SIG-M5 (cell line): ENCODE measurements at places on chromosomes 6 and 20.

GRCh38 chr6:107706516-107707115 lies 117.5 kb downstream of the SCML4 start:
- DNase-seq, result no peak

DNA sequence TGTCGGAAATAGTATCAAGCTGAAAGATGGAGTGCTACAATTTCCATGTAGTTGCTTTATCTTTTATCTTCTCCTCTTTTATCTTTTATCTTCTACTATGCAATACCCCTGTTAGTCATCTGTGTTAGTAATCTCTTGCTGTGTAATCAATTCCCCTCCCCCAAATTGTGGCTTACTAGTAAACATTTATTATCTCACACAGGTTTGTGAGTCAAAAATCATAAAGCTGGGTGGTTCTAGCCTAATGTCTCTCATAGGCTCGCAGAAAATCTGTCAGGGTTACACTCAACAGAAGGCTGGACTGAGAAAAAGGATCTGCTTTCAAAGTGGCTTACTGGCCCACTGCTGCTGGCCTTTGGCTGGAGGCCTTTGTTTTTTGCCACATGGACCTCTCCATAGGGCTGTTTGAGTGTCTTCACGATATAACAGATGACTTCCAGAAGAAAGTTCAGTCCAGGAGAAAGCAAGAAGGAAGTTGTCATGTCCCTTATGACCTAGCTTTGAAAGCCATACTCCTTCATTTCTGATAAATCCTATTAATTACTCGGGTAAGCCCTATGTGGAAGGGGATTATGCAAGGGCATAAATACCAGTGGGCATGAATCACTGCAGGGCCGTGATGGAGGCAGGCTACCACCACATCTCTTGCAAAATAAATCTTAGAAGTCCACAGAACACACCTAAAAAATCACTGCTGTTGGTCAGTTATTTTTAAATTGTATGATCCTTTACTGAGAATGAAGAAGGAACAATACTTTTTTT lies 24.5 kb upstream of the PTCHD4 start:
- DNase-seq, result no peak

DNA sequence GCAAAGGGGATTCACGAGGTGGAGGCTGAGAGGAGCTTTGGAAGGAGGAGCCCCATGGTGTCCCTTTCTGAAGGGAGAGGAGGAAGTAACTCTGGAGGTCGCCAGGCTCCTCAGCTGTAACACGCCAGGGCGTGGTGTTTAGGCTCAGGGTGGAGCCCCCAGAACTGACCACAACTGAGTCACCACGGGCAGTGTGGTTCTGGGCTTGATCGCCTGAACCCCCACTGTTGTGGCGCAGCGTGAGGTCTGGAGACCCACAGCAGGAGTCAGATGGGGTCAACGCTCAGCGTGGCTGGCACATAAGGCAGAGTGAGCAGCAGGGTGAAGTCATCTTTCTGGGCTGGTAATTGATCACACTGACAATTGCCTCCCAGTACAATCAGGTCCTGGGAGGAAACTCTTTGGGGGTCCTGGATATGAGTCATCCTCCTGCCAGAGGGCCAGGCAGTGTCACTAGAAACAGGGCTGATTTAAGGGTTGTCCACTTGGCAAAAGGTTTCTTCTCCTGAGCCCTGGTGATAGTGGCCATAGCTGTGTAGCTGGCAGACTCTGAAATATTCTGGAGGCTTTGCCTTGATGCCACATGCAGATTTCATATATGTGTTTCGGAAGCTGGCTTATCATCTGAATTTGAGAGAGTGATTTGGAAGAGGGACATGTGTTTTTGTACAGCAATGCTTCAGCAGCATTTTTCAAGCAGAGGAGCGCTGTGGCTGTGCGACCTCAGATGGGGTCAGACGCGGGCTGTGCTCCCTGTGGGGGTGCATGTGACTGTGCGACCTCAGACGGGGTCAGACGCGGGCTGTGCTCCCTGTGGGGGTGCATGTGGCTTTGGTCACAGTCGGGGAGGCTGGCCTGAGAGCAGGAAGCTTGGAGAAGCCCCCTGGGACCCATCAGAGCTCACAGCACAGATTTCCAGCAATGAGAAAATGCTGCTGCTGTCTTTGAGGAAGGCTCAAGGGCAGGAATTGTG lies 50.0 kb downstream of the SYNJ2 start:
- no peak for DNase-seq

DNA sequence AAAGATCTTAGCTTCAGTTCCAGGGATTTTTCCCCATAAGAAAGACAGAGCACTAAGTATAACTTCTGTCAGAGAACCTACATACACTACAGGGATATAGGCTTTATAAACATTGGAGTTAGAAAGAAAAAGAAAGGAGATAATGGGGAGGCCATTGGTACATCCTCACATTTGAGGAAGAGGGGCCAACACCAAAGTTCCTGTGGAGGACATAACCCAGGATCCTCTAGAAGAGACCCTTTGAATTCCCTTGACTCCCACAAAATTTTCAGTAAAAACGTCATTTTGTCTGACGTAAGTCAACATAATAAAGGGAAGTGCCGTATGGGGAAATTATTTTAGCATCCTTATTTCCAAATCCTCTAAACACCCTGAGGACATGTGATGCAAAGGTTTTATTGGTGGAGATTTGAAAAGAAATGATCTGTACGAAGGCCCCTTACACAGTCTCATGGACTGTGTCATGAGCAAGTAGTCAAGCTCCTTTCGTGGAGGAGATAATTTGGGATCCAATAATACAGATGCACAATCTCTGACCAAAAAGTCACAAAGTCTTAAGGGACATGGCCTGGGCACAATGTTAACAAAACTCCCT lies 33.2 kb downstream of the HLA-DRA start:
- DNase-seq, result no peak

DNA sequence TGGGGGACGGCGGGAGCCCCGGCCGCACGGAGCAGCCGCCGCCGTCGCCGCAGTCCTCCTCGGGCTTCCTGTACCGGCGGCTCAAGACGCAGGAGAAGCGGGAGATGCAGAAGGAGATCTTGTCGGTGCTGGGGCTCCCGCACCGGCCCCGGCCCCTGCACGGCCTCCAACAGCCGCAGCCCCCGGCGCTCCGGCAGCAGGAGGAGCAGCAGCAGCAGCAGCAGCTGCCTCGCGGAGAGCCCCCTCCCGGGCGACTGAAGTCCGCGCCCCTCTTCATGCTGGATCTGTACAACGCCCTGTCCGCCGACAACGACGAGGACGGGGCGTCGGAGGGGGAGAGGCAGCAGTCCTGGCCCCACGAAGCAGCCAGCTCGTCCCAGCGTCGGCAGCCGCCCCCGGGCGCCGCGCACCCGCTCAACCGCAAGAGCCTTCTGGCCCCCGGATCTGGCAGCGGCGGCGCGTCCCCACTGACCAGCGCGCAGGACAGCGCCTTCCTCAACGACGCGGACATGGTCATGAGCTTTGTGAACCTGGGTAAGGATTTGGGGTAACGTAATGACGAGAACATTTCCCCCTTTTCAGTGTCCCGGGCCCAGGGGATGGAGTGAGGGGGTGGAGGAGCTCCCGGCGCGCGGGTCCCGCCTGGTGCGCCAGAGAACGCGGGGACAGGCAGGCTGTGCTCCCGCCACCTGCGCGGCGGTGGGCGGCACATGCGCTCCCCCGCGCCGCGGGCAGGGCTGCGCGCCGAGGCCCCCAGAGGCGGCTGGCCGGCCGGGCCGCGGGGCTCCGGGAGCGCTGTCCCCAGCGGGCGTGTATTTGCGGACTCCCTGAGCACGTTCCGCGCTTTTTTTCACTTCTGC lies 1.4 kb downstream of the BMP6 start:
- no peak for DNase-seq

DNA sequence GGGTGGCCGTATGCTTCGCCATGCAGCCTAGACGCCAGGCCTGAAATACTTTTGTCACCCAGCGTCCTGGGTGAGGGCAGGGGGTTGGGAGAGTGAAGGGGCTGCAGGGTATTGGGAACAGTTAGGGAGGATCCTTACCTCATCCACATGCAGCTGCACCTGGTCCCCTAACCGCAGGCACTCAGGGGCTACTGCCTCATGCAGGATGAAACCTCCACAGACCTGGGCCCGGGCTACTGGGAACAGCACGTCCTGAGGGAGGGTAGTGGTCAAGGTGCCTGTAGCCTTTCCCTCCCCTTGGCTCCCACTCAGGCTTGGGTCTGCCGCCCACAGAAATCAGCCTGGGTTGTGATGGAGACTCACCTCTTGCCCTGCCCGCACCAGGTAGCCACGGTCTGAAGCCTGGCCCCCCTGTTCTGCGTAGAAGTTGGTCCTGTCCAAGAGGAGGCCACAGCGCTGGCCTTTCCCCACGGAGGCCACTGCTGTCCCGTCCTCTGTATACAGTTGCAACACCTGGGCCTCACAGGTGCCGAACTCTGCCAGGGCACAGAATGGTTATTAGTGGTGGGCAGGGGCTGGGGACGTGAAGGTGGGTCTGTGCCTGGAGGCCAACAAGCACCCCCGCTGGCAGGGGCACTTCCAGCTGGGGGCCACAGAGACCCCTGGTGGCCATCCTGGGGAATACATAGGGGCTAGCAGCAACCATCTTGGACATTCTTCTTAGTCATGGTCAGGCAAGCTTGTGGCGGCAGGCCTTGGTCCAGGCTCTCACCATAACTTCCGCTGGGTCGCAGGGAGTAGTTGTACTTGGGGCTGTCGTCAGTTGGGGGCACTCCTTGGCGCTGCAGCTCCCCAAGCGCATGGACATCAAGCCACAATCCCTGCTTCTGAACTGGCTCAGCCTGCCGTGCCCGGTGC lies 8.6 kb downstream of the AARS2 start:
- no peak for DNase-seq

DNA sequence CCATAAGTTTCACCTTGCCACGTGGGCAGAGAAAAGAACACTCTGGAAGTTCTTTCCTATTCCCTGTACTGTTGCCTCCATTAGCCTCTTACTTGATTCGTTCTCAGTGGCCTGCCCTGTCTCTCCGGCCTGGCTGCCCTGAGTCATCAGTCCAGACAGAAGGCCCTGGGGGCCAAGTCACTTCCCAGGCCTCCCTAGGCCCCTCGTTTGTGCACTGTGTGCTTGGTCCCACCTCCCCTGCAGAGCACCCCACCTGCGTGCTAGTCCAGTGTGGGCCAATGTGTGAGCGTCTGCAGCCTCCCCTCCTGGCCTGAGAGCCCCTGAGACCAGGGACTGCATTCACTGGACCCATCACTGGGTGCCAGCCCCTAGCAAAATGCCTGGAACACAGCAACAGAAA lies 191.2 kb upstream of the RREB1 start:
- no peak for DNase-seq

GRCh38 chr6:124487623-124488431 lies 474.4 kb upstream of the RNF217 start:
- DNase-seq, result no peak

- DNase-seq, result no peak
Observed at GRCh38 chr20:58366866-58367265, 22.2 kb upstream of the VAPB start.

- DNase-seq, result no peak
Observed at GRCh38 chr6:136338486-136338885, 48.8 kb upstream of the BCLAF1 start.

DNA sequence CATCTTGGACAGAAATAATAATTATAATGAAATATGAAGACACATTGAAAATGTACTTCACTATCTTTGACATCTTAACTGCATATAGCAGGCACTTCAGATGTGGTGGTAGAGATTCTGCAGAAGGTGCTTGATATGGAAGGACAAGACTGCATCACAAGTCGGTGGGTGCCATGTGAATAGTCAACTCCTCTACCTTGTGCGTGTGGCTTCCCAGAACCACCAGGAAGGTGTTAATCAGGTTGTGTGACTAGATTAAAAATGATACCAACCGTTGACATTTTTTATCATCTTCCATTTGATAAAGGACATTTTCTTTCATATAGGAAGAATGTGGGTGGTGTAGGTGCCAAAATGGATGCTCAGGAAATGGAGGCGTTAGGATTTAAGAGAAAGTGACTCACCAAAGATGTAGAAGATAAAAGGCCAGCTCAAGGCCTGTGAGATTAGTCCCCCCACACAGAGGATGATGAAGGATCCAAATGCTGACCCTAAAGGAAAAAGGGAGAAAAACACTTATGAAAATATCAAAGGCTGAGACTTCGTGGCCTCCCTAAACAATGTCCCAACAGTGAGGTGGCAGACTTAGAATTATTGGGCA lies 12.3 kb downstream of the SLC17A2 start:
- no peak for DNase-seq

GRCh38 chr6:15207923-15208322 lies 37.9 kb upstream of the JARID2 start:
- no peak for DNase-seq

DNA sequence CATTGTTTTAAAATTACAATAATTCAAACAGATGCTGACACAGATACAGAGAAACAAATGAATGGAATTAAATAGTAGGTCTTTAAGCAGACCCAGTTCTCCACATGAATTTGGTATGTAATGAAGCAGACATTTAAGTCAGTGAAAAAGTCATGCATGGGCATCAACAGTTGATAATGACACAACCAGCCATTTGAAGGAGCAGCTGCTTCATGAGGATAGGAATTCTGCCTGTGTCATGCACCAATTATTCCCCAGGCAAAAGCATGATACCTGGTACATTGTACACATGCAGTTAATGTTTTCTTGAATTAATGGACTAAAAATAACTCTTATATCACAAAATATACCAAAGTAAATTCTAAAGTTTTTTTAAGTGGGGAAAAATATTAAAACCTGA lies 11.2 kb upstream of the HEY2 start:
- DNase-seq, result no peak

- no peak for DNase-seq
Observed at GRCh38 chr6:167689751-167690150, 137.0 kb upstream of the AFDN start.

DNA sequence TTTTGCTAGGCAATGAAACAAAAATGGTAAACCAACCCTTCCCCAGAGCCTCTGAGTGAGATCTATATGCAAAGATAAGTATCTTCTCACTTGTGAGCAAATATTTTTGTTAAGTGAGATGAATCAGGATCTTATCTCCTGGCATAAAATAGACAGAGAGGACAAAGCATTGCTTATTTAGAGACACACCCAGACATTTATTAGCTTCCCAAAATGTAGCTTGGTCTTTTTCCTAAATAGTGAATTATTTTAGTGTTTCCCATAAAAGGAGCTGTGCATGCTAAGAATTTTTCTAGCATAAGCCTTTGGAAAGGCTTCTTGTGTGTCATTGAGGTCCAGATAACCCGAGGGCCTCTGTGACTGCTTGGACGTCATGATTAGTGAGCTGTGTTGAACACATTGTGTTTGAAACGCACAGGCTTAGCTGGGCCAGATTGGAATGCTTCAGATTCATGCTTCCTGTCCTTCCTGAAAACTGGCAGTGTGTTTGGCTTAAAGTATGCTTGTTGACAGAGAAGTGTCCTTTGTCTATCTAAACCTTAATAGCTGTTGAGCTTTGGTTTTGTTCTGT lies 16.5 kb downstream of the MTHFD1L start:
- no peak for DNase-seq

GRCh38 chr6:53333439-53334408 lies 15.0 kb downstream of the ELOVL5 start:
- DNase-seq, result no peak

GRCh38 chr6:39088331-39088730 lies 26.7 kb downstream of the SAYSD1 start:
- DNase-seq, result no peak
